ENCODE measurements at places on chromosomes 12 and 14.

GRCh38 chr12:75259143-75259542 lies 49.5 kb upstream of the KCNC2 start:
- DNase-seq, result no peak

DNA sequence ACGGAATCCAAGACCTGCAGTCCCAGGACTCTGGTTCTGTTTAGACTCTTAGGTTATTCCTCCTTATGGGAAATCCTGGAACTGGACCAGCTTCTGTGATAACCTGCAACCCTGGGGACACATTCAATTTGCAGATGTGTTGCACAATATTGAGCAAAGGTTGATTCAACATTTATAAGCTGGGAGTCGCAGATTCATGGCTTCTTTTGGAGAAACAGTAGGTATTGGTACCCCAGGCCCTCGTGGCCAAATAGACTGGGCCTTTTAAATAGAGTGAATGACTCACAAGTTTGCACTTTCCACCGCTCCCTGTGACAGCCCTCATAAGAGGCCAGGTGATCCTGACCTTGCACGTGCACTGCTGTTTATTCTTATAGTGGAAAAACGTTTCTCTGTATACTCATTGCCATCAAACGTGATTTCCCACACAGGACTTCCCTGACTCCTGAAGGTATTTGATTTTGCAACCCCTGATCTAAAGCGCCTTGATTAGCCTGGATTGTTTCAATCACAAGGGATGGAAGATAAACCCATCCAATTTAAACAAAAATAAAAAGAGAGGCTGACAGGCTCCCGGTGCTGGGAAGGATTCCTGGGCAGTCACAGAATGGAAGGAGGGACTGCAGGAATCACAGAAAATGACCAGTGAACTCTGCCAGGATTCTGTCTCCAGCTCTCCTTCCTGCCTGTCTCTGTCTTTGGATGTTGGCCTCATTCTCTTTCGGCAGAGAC lies 98.0 kb downstream of the VCPKMT start:
- no peak for DNase-seq

DNA sequence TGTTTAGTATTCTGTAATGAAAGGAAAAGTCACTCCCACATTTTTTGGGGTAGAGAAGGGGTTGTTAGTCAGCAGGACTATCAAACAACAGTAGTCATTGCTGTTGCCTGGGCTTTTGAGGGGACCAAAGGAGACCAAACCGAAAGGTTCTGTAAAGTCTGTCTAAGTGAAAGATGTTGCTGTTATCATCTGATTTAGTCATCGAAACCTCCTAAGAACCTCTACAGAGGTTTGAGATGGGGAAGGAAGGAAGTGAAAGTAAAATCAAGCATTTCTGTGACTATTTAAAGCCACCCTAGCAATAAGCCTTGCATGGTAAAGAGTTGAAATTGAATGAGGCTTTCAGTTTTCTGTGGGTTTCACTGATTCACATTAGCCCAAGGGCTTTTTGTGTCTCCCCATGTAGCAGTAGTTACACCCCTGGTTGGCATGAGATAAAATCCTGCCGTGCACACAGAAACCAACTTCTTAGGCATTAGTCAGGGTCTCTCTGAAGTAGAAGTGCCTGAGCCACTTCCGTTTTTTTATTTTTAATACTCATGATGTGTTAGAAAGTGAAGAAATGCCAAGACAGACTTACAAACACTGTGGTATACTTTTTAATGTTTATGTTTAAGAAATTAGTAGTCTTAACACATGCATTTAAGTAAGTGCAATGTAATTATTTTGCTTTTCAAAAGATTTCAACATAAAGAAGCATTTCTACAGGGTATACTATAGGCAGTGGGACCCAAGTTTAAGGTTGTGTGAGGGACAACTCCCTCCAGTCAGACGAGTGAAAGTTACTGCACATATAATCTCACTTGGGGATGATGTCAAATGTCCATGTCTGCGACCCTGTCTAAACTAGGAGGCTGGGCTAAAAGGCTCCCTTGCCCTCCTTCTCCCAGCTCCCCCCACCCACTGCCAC lies 50.4 kb downstream of the DYRK2 start:
- no peak for DNase-seq

- no peak for DNase-seq
Measured at GRCh38 chr12:33156042-33156441, 259.5 kb upstream of the PKP2 start.

DNA sequence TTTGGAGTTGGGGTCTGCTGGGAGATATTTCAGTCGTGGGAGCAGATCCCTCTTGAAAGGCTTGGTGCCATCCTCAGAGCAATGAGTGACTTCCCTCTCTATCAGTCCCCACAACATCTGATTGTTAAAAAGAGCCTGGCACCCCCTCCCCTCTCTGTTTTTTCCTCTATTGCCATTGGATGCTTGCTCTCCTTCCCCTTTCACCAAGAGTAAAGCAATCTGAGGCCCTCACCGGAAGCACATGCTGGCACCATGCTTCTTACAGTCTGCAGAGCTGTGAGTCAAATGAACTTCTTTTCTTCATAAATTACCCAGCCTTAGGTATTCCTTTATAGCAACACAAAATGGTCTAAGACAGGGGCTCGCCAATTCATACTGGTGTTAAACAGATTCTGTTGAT lies 99.1 kb upstream of the CCND2 start:
- no peak for DNase-seq

- peak; percentile 20 for DNase-seq
Measured at GRCh38 chr14:32934073-32934880, 4.4 kb upstream of the NPAS3 start.

GRCh38 chr14:36243183-36243582 lies 66.7 kb upstream of the PTCSC3 start:
- DNase-seq, result no peak

- no peak for DNase-seq
Measured at GRCh38 chr12:47742253-47742825, 16.3 kb downstream of the RAPGEF3 start.

- no peak for DNase-seq
Measured at GRCh38 chr12:22360774-22361173, 26.3 kb upstream of the ST8SIA1 start.

- no peak for DNase-seq
Measured at GRCh38 chr12:57006809-57007475, 596 bp upstream of the ZBTB39 start.

- DNase-seq, result no peak
Measured at GRCh38 chr14:36852981-36853691, 191.5 kb downstream of the PAX9 start.

- no peak for DNase-seq
Measured at GRCh38 chr12:12686472-12686871, 9.5 kb downstream of the GPR19 start.

- no peak for DNase-seq
Measured at GRCh38 chr14:51317373-51317772, 77.3 kb downstream of the TMX1 start.

- no peak for DNase-seq
Measured at GRCh38 chr14:42535397-42535796, 928.7 kb downstream of the LRFN5 start.

DNA sequence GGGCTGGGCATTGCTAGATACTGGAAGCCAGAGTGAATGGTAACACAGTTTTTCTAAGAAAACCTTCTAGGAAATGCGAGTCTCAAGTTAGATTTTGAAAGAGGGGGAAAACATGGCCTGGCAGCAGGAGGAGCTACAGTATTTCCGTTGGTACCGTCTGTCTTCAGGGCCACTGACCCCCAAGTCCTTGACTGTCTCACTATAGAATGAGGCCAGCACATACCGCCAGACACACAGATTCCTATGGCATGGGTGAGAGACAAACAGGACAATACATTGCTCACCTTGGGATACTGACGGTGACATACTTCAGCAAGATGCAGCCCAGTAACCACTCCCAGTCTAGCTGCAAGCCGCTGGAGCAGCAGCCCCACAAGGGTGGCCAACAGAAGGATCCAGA lies 21.7 kb downstream of the SLC11A2 start:
- DNase-seq, result no peak

GRCh38 chr12:61452076-61452475 lies 808.1 kb upstream of the USP15 start:
- no peak for DNase-seq

DNA sequence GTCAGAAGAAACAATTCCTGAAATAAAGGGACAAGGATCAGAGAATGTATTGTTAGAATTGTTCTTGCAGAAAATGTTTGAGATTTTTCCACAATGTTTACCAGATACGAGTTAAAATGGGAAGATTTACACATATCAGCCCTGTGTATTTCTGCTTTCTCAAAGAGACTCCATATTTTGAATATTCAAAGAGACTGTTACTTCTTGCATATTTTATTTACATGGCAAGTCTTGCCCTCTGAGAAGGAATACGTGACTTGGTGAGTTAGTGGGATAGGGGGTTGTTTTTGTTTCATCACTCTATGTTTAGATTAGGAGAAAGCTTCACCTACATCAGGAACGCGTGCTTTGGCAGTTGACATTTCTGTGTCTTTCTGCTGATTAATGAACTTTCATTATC lies 56.1 kb upstream of the ZDHHC17 start:
- DNase-seq, result no peak

- DNase-seq, result peak; percentile 61
Measured at GRCh38 chr14:42224053-42224888, 617.6 kb downstream of the LRFN5 start.

GRCh38 chr14:33229269-33229929 lies 290.7 kb downstream of the NPAS3 start:
- DNase-seq, result no peak

GRCh38 chr12:63964301-63964700 lies 119.8 kb downstream of the SRGAP1 start:
- no peak for DNase-seq

GRCh38 chr14:70832561-70833305 lies 23.4 kb upstream of the MAP3K9 start:
- no peak for DNase-seq

DNA sequence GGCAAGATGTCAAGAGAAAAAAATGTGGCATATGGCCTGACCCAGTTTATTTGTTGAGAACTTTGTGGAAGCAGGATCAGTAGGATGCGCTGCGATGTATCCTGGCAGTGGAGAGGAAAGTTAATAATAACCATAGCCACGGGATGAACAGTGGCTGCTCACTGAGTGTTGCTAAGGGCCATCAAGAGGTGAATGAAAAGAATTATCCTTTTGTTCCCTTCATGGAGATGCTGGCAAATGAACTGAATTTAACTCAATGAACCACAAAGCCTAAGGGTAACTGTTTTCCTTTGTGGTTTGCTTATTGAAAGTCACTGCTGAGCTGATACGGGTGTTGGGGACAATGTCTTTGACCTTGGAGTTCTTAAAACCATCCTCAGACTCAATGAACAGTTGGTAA lies 476.5 kb downstream of the APAF1 start:
- peak; percentile 41 for DNase-seq

DNA sequence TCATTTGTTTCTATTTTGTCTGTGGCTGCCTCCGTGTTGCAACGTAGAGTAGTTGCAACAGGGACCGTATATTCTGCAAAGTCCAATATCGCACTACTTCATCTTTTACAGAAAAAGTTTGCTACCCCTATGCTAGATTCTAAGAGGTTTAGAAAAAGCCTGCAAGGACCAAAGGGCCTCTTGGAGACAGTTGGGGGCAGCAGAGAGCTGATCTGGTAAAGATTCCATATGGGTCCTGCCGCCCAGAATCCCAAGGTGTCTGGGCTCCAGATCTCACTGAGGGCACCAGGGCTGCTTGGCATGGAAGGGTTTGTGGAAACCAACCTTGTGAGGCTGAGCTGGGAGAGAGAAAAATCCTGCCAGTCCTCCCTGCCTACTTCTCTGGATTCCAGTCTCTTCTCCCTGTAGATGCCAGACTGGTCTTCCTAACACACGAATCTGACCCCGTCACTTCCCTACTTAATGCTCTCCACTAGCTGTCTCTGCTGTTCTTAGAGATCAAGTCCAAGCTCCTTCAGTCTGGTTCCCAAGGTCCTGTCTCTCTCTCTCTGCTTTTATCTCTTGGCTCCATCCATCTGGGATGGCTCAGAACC lies 74.6 kb downstream of the GLRX5 start:
- DNase-seq, result no peak

DNA sequence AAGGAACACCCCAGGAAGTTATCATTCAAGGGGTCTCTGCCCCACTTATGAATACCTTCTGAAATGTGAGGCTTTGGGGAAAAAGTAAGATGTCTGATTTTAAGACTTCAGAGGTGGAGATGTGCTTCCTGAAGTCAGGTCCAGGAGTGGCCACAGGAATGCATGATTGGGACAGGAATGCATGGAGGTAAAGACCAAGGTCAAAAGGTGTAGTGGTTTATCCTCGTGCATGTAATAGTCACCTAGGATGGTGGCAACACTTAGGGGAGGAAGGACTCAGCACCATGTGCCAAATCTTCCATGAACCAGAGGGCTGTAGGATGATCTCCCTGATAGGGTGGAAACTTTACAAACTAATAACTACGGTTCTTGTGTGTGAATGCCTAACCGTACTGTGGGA lies 217.3 kb downstream of the C12orf75 start:
- DNase-seq, result no peak

DNA sequence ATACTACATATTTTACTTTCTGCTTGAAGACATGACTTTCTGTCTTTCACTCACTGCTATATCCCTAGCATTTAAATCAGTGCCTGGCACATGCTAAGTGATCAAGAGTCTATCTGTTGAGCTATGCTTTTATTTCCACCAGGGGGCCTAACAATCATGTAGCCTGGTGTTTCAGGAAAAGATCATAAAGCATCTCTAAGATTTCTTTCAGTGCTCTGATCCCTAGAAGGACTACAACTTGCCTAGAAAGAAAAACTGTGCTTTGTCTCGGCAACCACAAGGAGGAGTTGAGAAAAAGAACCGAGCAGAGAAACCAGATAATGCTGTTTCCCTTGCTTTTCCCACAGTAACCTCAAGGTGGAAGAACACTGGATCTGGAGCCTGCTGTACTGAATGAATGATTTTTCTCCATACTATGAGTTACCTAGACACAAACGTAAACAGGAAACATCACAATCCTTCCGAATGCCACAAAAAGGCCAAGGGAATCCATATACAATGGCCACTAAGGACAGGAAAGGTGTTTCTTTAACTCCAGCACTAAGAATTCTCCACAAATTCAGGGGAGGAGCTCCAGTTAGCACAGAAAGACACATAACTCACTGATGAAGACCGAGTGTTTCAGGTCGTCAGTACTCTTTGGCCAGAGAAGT lies 1.2 kb downstream of the CRY1 start:
- peak; percentile 50 for DNase-seq

DNA sequence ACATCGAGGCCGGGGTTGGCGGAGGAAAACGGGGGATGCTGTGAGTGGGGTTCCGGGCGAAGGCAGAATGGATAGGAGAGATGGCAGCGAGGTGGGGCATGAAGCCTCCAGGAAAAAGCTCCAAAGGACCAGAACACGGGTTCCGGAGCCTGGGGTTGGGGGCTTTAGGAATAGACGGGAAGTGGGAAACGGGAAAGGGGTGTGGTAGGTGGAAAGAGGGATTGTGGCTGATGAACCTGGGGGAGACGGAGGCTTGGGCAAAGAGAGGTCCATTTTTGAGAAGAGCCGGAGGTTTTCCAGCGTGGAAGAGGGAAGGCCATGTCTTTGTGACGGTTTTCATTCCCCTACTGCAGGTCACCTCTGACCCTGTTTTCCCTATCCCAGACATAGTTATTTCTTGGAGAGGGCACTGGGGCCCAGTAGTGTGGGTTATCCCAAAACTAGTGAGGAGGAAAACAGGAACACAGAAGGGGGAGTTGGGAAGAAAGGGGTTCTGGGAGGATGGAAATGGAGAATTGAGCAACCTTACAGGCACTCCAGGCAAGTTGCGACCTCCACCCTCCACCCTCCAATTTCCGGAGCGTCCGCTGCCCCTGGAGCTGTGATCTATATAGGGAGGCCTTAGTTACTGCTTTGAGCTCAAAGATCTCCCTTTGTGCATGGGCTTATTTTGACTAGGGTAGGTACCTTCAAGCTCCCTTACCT lies 1.1 kb downstream of the ATN1 start:
- DNase-seq, result no peak

- no peak for DNase-seq
Measured at GRCh38 chr14:102085948-102086708, 716 bp downstream of the HSP90AA1 start.

GRCh38 chr14:76719666-76720065 lies 41.6 kb upstream of the VASH1 start:
- no peak for DNase-seq
